H7 (cell line): ENCODE measurements at places on chromosomes 4 and X.

DNA sequence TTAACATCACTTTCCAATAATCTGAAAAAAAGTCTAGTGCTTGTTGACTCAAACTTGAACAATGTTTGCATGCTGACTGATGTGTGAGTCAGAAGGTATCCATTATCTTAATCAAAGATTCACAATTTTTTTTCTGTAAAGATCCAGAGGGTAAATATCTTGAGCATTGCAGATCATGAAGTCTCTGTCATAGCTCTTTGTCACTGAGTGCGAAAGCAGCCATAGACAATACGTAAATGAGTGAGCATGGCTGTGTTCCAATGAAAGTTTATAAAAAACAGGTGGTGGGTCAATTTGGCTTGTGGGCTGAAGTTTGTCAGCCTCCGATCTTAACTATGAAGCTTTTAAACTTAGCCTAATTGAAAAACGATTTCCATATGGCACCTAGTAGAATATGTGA lies 37.7 kb downstream of the NHS start:
- no peak for DNase-seq

GRCh38 chr4:48755281-48755680 lies 24.8 kb downstream of the FRYL start:
- no peak for DNase-seq

GRCh38 chr4:88014386-88014905 lies 7.0 kb downstream of the PKD2 start:
- DNase-seq, result no peak

- DNase-seq, result no peak
Observed at GRCh38 chrX:29652484-29652883, 562.9 kb upstream of the MAGEB2 start.

DNA sequence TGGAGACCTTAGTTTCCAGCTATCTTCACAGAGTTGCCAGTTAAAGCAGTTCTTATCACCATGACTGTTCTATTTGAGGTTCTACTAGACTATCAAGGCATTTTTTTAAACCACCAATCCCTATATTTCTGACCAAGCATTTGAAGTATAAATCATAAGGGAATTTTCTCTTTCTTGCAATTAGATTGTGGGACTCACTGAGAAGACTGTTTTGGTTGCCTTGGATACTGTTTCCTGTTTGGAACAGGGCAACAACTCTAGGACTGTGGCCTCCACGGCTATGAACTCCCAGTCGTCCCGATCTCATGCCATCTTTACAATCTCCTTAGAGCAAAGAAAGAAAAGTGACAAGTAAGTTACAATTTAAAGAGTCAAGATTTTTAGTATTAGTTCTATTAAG lies 11.8 kb downstream of the KIF4A start:
- no peak for DNase-seq

DNA sequence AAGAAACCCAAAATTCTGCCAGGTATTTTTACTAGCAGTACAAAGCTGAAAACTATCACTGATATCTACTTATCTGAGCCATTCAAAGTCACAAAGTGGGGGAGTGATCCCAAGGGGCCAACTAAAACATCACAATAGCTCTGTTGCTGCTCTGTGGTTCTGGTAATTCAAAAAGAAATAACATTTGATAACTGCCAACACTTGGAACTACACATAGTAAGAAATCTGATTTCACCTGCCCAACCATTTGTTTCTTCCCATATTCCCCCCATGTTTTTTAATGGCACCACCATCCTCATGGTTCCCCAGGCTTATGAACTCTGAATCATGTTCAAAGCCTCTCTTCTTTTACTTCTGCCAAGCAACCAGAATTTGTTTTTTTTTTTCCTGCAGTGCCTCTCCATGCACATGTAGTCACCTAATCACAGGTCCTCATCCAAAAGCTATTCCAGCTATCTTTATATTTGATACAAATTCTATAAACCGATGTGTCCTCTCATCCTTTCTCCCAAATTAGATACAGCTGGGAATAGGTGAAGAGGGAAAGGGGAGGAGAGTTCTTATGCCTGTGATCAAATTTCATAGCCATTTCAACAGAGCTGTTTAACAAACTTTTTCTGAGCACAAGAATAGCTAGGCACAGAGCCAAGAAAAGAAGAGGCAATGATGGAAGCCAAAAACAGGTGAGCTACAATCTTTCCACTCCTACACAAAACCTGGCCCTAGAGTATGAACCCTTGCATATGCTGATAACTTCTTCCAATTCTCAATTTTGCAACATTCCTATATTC lies 7.7 kb downstream of the AMMECR1 start:
- DNase-seq, result no peak

DNA sequence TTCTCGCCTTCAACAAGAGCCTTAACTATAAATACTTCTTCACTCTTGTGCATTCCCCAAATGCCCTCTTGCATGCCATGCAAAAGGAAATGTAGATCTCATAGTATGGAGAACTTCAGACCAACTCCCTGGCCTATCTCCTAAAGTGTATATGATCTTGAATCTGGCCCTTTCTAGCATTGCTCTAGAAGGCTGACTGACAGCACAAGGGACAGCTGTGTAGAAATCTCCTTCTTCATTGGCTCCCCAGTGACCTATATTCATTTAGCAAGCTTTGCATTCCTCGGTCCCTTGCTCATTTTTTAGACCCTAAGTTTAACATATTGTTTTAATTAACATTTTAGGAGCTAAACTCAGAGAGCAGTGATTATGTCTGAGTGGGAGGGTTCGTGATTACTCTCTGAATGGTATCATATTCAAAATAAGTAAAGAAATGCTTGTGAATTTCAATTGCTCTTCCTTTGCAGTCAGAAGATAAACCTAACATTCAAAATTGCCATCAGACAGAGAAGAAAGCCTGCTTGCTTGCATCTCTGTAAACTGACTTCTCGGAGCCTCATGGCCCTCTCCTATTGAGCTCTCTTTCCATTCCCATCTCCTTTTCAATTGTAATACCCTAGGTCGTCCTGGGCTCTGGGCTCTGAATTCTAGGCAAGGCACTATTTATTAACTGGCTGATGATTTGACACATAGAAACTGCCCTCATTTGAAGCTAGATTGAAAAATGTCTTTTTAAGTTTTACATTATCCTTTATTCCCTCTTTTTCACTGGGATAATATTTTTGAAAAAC lies 120.3 kb upstream of the PRKG2 start:
- DNase-seq, result no peak

DNA sequence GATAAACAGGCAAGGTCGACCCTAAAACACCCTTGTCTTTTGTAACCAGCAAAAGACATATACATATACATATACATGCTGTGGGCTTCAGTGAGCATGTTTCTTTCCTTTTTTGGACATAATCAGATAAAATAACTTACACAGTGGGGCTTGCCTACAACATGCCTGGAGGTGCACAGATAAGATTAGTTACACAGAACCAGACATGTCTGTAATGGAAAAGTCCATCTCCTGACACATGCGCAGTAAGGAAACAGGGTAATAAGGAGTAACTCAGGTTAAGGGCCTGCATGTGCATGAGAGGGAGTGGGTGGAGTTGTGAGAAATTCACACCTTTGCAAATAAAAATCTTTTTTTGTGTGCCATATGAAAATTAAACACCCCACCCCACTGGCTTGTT lies 3.4 kb downstream of the UGT2A1 start:
- no peak for DNase-seq

- no peak for DNase-seq
Observed at GRCh38 chr4:22743290-22743689, 50.6 kb downstream of the GBA3 start.

- no peak for DNase-seq
Observed at GRCh38 chrX:131588995-131589394, 45.1 kb downstream of the OR13H1 start.

- DNase-seq, result no peak
Observed at GRCh38 chr4:48153791-48154550, 19.9 kb upstream of the TXK start.

GRCh38 chr4:171024720-171025303 lies 788.4 kb upstream of the GALNTL6 start:
- DNase-seq, result no peak

DNA sequence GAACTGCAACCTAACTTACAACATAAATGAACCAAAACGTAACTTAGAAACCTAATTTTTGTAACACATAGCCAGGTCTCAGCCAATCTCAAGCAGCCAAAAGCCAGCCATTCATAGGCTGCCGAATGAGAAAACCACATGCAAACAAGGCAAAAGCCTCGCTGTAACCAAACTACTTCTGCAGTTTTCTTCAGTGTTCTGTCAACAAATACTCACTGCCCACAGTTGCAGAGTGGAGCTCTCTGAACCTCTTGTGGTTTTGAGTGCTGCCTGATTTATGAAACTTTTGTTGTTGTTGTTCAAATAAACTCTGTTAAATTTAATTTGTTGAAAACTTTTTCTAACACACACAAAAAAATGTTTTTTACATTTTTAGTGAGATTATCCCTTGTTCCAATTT lies 251.2 kb downstream of the PAPSS1 start:
- no peak for DNase-seq

GRCh38 chr4:21856754-21857153 lies 91.8 kb downstream of the KCNIP4 start:
- no peak for DNase-seq

DNA sequence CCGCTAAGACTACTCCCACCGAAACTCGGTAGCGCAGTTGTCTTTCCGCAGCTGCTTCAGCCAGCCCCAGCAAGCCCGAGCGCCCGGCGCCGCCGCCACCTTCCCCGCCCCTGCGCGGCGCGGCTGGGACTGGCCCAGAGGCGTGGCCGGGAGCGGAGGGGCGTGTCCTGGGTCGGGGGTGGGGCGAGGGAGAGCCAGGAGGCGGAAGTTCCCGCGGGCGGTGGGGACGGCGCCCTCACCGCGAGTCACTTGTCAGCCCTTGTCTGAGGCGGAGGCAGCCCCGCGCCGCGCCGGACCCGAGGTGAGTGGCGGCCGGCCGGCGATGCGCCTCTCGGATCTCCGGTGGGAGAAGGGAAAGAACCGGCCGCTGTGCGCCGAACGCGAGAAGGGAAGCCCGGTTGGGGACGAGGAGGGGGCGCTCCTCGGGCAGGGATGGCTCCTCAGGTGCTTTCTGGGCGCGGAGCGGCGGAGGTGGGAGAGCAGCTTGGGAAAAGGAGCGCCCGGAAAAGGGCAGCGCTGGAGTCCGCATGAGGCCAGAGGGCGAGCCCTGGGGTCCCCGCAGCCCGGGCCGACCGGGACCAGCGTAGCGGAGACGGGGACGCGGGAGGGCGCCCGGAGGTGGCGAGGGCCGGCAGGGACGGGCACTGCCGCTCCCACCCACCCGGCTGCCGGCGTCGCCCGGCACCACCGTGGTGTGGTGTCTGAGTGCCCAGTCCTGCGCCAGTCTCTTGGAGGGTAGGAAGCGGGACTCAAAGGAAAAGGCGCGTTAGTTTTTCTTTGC lies at the start of gene PDLIM5:
PDLIM5 (plus strand) TSS at position 248 of the 781 bp plus-strand sequence. CDS start 3,347 bp downstream, outside the sequence.
- DNase-seq, result peak; percentile 94

GRCh38 chr4:38921151-38921550 lies 53.5 kb downstream of the FAM114A1 start:
- DNase-seq, result no peak

DNA sequence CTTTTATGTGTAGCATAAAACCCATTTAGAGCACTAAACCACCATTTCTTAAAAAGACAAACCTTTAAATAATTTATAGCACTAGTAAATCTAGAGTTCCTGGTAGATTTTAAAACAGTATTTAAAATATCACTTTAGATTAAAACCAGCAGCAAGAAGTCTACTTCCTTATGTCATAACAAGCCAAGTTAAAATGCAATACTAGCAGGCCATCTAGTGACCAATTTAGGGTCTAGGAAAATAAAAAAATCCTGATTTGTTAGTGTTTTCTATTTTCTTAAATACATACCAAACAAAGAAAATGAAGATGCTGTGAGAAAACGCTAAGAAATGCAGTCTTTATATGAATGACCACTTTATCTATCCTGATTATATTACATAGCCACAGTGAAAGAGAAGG lies 53.9 kb downstream of the PAPSS1 start:
- DNase-seq, result no peak

DNA sequence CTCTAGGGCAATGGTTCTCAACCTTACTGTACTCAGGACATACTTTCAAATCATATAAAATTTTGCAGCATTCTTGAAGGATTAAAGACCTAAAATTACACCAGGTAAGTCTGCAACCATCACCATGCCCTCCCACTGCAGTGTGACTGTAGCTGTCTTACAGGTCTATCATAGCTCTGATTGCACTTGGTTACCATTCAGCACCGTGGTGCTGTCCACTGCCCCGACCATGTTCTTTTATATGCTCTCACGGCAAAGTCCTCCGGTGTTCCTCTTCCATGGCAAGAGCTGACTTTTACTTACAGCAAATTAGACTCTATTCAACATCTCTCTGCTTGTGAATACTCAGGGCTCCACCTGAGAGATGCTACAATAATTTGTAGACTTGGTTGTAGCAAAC lies 11.5 kb downstream of the CRMP1 start:
- peak; percentile 68 for DNase-seq

- DNase-seq, result no peak
Observed at GRCh38 chr4:90982813-90983212, 855.6 kb downstream of the CCSER1 start.

DNA sequence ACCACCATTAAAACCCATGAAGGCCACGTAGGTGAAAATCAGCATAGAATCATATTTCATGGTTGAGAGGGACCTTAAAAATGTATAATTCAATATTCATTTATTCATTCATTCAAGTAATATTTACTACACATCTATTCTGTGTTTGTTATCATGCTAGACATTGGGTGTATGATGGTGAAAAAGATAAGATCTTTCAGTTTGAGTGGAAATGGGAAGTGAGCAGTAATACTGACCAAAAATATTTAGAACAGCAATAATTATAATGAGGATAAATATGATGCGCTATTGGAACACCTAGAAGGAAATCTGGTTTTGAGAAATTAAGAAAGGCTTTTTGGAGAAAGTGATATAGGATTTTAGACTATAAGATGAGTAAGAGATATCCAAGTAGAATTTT lies 28.0 kb downstream of the DKK2 start:
- DNase-seq, result no peak

DNA sequence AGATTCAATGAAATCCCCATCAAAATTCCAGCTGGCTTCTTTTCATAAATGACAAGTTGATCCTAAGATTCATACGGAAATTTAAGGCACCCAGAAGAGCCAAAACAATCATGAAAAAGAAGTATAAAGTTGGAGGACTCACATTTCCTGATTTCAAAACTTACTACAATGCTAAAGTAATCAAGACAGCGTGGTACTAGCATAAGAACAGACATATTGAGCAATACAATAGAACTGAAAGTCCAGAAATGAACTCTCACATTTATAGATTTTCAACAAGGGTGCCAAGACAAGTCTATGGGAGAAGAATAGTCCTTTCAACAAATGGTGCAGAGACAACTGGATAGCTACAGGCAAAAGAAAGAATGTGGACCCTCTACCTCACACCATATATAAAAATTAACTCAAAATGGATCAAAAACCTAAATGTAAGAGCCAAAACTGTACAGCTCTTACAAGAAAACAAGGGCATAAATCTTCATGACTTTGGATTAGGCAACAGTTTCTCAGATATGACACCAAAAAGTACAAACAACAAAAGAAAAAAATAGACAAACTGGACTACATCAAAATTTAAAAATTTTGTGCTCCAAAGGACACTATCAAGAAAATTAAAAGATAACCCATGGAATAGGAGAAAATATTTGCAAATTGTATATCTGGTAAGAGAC lies 28.5 kb downstream of the SASH3 start:
- no peak for DNase-seq

- no peak for DNase-seq
Observed at GRCh38 chr4:168928346-168928745, 81.7 kb downstream of the CBR4 start.
